ENCODE measurements at places on chromosomes 6 and 20.

GRCh38 chr6:16486661-16487060 is 248.3 kb downstream of the GMPR start:
- no peak for DNase-seq

GRCh38 chr6:140773276-140773675 is 1359.4 kb upstream of the GJE1 start:
- DNase-seq: peak; percentile 8

DNA sequence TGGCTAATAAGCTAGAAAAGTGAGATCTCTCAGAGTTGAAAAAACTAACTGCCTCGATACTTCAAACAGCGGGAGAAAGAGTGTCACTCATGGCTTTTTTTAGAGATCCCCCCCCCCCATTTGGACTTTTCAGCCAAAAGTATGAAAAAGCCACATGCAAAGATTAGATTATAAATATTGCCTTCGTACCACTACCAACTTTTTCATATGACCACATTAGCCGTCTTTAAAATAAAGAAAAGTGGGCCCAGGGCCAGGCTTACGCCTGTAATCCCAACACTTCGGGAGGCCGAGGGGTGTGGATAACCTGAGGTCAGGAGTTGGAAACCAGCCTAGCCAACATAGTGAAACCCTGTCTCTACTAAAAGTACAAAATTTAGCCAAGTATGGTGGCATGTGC is 4.4 kb downstream of the PGK2 start:
- DNase-seq: no peak

- DNase-seq: no peak
Observed at GRCh38 chr6:63543982-63544381, 28.3 kb upstream of the LOC128125822 start.

- DNase-seq: peak; percentile 61
Observed at GRCh38 chr6:105593805-105594671, 191.2 kb upstream of the PREP start.

DNA sequence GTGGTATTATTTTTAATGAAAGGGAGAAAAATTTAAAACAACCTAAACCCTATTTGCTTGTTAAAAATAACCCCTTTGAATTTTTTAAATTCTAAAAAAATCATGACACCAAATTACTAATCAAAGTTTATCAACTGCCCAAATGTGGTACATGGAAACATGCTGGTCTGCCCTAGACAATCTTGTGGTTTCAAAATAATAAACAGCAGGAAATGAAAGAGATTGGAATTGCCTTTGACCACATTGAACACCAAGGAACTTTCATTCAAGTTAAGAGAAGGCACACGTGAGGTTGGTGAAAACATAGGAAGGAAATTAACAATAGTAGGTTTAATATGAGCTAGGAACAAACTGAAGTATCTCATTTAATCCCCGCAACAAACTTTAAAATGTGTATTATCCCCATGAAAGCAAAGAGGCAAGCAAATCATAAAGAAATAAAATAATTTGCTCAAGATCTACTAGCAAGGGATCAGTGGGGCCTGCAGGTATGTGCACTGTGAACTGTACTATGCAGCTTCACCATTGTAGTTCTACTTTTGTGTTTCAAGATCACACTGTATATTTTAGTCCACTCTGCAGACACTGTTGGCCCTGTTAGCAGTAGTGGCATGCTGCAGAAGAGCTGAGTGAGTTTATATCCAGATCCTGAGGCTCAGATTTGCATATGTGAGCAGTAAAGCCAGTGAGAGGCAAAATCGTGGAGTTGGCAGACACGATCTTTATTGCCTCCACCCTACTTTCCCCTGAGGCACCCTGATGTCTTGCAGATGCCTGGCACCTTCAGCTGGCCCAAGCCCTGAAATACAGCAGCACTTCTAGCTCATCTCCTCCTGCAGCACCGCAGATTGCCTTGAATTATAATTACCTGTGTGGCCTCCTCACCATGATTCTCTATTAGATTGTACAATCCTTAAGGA is 157.8 kb upstream of the TENT5A start:
- peak; percentile 23 for DNase-seq

- DNase-seq: peak; percentile 6
Observed at GRCh38 chr20:60372822-60373221, 414.6 kb downstream of the CDH26 start.

DNA sequence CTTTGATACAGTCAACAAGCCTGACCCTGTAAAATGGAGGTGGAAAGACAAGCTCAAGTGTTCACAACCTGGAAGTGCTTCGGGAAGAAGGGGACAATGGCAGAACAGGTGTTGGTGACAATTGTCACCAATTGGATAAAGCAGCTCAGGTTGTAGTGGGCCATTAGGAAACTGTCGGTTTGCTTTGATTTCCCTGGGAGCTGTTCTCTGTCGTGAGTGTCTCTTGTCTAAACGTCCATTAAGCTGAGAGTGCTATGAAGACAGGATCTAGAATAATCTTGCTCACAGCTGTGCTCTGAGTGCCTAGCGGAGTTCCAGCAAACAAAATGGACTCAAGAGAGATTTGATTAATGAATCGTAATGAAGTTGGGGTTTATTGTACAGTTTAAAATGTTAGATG is 15.0 kb downstream of the CCR6 start:
- DNase-seq: no peak

- peak; percentile 35 for DNase-seq
Observed at GRCh38 chr6:5997420-5997987, 9.2 kb downstream of the NRN1 start.

DNA sequence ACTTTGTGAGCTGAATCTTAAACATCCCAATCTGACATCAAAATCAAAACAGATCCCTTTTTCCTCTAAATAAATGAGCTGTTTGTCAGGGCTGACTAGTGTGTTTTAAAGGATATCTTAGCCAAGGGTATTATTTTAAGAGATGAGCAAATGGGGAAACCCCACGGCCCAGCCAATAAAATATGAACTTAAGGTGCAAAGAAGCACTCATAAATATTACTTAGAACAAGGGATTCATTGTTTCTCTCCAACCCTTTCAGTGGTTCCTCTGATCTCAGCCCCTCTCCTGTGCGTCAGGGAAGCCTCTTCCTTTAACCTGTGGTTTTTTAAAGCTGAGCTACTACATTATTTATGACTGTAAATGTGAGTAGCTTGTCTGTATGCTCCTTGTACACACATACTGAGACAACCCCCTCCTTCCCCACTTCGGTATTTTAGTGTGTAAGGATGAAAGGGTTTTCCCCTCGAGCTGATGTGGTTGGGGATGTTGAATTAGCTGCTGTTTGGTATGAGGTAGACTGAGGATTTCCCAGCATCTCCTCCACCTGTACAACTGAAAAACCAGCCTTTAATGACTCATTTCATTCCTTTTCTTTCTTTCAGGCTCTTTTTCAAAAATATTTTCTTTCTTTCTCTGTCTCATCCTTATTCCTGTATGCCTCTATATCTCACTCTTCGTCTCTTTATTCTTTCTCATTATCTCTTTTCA is 6.5 kb downstream of the BMP5 start:
- DNase-seq: peak; percentile 53

- no peak for DNase-seq
Observed at GRCh38 chr6:16993396-16993795, 108.5 kb upstream of the STMND1 start.

- DNase-seq: no peak
Observed at GRCh38 chr20:19778404-19778803, 20.3 kb downstream of the RIN2 start.

DNA sequence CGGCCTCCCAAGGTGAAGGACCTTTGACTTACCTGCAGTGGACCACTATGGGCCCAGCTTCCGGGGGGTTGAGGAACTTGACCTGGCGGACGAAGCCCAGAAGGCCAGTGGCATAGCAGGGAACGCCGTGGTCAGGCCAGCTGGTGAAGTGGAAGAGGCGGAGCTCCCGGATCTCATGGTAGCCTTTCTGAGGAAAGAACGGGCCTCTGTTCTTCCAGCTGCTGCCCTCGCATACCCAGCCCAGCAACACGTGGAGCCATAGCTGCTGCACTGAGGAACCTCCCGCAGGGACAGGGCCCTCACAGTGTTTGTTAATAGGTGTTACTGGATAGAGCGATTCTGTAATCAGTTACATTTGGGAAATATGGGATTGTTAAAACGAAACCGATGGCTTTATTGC is 492.1 kb upstream of the CHD6 start:
- DNase-seq: no peak

GRCh38 chr6:90502866-90503407 is 83.9 kb downstream of the MAP3K7 start:
- DNase-seq: no peak

GRCh38 chr6:84033523-84034451 is at the start of gene MRAP2:
Gene MRAP2, plus strand, starts transcription at chr6:84033772. Its CDS starts 21,547 bp downstream, at chr6:84055319.
- peak; percentile 75 for DNase-seq

GRCh38 chr6:106117579-106117978 is 31.4 kb downstream of the PRDM1 start:
- DNase-seq: no peak

- no peak for DNase-seq
Observed at GRCh38 chr6:159853754-159854153, 37.0 kb upstream of the MAS1 start.

- no peak for DNase-seq
Observed at GRCh38 chr20:3721912-3722311, 9.5 kb upstream of the SIGLEC1 start.

DNA sequence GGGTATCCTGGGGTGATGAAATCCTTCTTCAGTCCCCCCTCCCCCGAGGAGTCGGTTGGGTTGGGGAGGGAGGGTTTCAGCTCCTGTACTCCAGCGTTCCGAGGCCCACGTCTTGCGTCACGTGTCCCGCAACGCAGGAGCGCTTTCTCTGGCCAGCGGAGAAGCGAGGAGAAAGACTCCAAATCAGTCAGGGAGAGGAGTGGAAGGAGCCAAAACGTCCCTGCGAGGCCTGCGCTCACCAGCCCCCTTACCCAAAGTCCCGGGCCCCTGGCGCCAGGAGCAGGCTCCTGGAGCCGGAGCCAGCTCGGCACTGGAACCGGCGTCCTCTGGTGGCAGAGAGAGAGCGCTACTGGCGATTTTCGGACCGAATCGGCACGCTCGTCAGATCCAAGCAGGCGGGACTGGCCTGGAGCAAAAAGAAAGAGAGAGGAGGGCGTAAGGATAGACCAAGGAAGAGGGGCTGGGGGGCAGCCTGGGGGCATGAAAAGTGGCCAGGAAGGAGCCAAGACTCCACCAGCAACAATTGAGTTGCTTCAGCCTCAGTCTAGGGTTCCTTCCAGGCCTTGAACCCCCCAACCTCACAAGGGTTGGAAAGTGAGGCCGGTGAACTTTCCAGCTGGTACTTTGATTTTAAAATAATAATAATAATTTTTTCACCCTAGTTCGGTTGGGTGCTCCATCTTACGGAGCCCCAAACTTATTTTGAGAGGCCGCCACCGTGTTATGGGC is at the start of gene GNAS:
Gene GNAS, plus strand, starts transcription at position 174 of the 729 bp plus-strand sequence.
- peak; percentile 80 for DNase-seq

GRCh38 chr20:14712302-14712739 is 374.9 kb upstream of the FLRT3 start:
- DNase-seq: peak; percentile 87

DNA sequence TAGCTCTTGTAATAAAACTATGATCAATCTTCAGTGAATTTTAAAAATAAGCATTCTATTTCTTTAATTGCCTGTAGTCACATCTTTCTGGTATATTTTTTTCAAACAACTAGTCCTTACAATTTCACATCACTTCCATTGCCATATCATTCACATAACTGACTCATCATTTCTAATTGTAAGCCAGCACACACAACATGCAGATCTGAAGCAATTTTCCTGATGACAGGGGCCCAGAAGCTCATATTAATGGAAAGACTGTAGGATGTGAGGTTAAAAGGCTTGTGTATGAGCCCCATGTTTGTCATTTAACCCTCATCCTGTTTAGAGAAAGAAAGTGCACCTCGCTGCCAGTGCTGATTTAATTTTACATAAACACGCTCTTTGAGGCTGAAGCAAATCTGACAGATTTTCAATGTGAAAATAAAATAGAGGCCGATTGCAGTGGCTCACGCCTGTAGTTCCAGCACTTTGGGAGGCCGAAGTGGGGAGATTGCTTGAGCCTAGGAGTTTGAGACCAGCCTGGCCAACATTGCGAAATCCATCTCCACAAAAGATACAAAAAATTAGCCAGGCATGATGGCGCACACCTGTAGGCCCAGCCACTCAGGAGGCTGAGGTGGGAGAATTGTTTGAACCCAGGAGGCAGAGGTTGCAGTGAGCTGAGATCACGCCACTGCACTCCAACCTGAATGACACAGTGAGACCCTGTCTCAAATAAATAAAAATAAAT is 40.1 kb upstream of the LTV1 start:
- no peak for DNase-seq

DNA sequence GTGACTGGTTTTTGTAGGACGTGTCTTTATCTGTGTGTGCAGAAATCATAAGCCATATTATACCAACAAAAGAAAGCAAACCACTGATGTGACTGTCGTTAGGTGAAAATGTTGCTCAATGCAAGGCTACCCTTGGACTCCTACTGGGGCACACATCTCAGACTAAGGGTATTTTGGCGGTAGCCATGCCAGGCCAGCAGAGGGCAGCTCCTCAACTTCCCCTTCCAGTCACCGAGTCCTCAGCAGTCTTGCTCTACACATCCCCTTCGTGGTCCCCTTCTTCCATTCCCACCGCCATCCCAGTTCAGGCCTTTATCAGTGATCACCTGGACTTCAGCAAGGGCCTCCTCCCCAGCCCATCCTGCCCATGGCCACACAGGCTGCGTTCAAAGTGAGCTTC is 113.7 kb upstream of the GGTLC1 start:
- no peak for DNase-seq

DNA sequence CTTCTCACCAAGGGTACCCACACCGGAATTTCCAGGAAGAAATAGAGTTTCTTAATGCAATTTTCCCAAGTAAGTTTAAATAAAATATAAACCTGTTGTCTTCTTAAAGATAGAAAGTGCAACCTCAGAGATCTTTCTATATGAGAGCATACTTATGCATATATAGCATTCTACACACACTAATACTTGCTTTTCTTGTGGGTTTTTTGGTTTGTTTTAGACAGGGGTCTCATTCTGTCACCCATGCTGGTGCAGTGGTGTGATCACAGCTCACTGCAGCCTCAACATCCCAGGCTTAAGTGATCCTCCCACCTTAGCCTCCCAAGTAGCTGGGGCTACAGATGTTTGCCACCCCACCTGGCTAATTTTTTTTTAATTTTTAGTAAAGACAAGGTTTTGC is 15.7 kb downstream of the AMD1 start:
- no peak for DNase-seq

GRCh38 chr6:47718571-47718970 is 20.2 kb downstream of the ADGRF4 start:
- DNase-seq: no peak

DNA sequence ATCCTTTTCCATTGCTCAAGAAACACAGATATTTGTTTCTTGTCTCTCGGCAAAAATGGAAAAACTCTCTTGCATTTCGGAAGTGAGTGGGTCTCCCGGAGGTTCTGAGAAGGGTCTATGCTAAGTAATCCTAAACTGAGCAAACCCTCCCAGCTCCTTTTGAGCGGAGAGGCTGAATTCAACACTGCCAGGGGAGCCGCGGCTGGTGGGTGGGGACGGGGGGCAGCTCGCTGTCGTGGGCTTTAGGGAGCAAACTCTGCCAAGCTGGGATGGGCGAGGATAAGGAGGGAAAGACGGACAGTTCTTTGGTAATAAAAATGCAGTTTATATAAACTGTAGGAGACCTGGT is 211.4 kb downstream of the FOXC1 start:
- DNase-seq: no peak

GRCh38 chr6:165231581-165232561 is 77.5 kb downstream of the C6orf118 start:
- peak; percentile 80 for DNase-seq

Data from astrocyte of the hippocampus (primary cell).